CD4-positive, alpha-beta T cell (primary cell): ENCODE measurements at places on chromosomes 11 and 22.
A peak's percentile ranks its signal among the peaks of the same experiment; 100 is the strongest.

GRCh38 chr11:101915791-101916291, 481 bp downstream of the ANGPTL5 start:
- DNase-seq: no peak

GRCh38 chr11:104464691-104465090, 300.7 kb upstream of the PDGFD start:
- no peak for DNase-seq

DNA sequence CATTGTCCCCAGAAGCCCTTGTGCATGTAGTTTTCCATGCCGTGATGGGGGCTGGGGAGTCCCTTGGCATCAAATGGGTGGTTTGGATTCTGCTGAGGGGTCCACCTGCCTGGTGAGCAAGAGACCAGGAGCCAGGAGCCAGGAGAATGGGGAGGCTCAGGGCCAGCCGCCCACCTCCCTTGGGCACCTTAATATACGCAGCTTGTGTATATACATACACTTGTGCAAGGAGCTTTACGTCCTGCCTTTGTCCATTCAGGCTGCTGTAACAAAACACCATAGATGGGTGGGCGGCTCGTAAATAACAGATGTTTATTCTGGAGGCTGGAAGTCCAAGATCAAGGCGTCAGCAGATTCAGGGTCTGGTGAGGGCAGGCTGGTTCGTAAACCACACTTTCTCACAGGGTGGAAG, 62.5 kb downstream of the SMIM38 start:
- DNase-seq: no peak

GRCh38 chr22:45298934-45299505, 10.7 kb upstream of the FAM118A start:
- no peak for DNase-seq

DNA sequence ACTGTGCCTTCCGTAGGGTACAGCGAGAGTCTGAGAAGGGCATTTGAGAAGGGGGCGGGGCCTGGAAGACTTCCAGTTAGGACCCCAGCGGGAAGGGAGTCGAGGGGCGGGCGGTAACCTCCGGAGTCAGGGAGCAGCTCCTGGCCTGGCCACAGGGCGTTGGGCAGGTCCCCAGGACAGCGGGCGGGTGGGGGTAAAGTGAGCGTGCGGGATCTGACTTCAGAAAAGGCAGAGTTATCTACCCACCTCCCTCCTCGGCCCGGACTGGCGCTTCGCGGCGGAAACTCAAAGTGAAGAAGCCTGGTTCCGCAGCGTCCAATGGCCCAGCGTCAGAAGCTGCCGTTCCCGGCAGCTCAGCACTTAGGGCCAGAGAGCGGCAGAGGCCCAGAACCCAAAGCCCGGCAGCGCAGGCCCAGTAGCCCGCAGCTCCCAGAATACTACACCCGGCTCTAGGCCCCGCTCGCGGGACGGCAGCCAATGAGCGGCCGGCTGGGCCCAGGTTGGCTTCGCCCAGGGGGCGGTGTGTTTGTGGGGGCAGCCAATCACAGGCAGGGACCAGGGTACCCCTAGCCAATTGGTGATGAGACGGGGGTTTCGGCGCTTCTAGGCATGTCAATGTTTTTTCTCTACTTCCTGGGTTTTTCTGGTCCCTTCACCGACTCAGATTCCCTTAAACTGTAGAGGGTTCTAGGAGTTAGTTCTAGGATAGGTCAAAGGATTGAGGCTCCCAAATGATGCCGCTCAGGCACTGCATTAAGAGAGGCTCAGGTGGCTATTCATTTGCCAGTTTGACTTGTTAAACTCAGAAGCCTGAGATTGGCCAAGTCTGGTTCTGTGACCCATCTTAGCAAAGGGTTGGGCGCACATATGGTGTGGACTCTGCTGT, at the start of gene TRIM68:
TSS of gene TRIM68 (minus strand) at position 451 of the 886 bp plus-strand sequence. CDS start 2,727 bp downstream, outside the sequence.
- DNase-seq: peak; percentile 96

GRCh38 chr11:36141196-36141953, 147.8 kb downstream of the COMMD9 start:
- no peak for DNase-seq

GRCh38 chr11:56624661-56625110, 10.0 kb upstream of the OR5M1 start:
- DNase-seq: no peak

GRCh38 chr22:37502342-37503182, 16.4 kb upstream of the MFNG start:
- no peak for DNase-seq

DNA sequence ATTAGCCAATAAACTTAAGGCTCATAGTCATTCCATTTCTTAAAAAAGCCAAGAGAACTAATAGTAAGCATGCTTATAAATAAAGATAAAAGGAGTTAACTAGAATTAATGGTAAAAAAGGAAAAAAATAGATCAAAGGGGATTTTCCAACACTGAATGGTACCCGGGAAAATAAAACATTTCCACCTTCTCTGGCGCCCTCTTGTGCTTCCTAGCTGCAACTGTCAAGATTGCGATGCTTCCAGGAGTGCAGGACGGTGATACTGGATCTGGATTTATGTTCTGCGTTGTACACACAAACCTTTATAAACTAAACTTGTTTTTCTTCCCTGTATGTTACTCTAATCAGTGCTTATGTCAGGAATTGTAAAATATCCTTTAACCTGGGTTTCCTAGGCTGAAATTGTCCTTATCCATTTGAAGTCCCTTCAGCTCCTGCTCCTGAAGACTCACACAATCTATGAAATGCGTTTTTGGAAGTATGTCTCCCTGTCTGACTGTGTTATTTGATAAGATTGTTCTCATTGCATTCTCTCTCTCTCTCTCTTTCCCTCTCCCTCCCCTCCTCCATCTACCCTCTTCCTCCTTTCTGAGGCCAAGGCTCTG, 9.6 kb upstream of the HTATIP2 start:
- no peak for DNase-seq

GRCh38 chr11:69013009-69013951, at the start of gene MRGPRF:
TSS of gene MRGPRF (minus strand) at chr11:69013246. CDS start at chr11:69009901, 3,345 bp downstream.
- no peak for DNase-seq

- no peak for DNase-seq
Measured at GRCh38 chr11:11876458-11876857, 34.7 kb downstream of the USP47 start.

GRCh38 chr11:126561327-126561893, 205.9 kb downstream of the ST3GAL4 start:
- no peak for DNase-seq

GRCh38 chr11:32829680-32830412, at the start of gene PRRG4:
TSS of gene PRRG4 (plus strand) at chr11:32829927. CDS start at chr11:32830530, 603 bp downstream.
- peak; percentile 3 for DNase-seq

DNA sequence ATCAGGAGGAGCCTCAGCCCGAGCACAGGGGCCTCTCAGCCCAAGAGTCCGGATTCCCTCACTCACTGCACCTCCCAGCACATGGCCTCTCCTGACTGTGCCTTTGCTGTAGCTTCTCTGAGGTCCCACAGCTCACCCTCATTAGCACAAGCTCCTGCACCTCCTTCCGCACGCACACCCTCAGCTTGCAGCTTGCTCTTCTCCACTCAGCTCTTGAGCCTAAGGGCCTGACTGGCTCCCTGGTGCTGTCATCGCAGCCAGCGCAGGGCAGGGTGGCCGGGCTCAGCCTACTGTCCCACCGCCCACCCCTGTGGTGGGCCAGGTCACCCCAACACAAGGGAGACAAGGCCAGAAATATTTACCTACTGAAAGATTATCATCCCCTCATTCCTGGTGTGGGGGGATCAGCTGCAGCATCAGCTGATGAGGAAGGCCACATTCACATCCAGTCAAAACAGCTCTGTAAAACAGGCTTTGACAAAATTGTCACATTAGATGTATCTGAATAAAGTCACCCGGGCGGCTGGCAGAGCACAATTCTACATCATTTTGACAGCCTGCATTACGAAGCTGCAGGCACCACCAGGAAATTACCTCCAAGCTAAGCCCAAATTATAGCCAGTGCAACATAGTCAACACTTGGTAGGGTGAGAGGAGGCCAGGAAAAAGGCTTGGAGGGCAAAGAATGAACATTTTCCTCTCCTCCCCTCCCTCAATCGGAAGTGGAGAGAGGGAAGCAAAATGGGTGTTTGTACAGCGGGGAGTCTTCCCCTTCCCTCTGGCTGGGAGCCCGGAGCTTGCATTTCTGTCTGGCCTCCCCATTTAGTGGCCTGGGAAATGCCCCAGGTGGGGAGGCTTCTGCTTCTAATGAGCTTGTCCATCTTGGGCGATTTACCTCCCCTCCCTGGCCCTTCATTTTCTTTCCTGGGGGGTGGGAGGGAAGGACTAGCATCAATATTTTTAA, 29.5 kb upstream of the IGSF9B start:
- DNase-seq: no peak

DNA sequence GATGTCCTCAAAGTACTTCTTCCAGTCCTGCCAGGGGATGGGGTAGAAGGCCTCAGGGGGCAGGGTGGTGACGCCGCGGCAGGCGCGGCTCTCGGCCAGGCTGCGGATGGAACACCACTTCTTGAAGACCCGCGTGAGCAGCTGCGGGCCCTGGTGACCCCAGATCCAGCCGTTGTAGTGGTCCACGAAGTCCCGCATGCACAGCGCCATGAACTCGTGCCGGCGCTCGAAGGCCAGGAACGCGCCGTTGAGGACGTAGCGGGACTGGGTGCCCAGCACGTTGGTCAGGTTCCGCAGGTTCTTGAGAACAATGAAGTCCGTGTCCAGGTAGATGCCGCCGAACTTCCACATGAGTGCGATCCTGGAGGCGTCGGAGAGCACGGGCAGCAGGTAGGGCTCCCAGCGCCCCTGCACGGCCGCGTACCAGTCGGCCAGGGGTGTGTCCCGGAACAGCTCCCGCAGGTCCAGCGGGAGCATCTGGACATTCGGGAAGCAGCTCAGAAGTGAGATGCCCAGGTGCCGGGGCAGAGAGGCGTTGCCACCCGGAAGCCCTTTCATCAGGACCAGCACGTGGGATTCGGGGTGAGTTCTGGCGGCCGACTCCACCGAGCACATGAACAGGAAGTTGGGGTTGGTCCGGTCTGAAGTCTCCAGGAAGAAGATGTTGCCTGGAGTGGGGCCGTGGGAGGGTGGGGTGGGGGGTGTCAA, 27.5 kb downstream of the A4GALT start:
- DNase-seq: no peak

DNA sequence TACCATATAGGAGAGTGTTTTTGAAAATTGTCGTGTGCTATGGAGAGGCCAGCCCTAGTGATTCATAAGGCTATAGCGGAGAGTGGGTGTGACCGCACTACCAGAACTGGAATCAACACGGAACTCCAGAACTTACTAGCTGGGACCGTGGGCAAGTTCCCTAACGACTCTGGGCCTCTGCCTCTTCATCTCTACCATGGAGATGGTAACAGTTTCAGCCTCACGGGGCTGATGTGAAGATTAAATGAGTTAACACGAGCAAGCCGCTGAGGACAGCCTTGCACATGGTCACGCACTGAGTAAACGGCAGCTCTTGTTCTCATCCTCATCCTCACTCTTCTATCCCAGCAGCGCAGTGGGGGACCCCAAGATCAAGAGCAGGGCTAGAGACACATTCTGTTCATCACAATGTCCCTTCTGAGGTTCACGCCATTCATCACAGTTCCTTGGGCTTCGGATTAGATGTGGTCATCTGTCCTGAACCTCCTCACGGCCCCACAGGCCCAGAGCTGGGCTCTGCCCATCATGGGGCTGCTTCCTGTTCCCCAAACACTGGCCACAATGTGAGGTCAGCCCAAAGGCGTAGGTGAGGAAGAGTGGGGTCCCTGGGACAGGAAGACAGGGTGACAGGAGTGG, 47.2 kb upstream of the CD5 start:
- DNase-seq: peak; percentile 7

- no peak for DNase-seq
Measured at GRCh38 chr22:43796567-43796966, 15.5 kb downstream of the EFCAB6 start.

GRCh38 chr11:12792590-12792989, 118.4 kb downstream of the TEAD1 start:
- no peak for DNase-seq

DNA sequence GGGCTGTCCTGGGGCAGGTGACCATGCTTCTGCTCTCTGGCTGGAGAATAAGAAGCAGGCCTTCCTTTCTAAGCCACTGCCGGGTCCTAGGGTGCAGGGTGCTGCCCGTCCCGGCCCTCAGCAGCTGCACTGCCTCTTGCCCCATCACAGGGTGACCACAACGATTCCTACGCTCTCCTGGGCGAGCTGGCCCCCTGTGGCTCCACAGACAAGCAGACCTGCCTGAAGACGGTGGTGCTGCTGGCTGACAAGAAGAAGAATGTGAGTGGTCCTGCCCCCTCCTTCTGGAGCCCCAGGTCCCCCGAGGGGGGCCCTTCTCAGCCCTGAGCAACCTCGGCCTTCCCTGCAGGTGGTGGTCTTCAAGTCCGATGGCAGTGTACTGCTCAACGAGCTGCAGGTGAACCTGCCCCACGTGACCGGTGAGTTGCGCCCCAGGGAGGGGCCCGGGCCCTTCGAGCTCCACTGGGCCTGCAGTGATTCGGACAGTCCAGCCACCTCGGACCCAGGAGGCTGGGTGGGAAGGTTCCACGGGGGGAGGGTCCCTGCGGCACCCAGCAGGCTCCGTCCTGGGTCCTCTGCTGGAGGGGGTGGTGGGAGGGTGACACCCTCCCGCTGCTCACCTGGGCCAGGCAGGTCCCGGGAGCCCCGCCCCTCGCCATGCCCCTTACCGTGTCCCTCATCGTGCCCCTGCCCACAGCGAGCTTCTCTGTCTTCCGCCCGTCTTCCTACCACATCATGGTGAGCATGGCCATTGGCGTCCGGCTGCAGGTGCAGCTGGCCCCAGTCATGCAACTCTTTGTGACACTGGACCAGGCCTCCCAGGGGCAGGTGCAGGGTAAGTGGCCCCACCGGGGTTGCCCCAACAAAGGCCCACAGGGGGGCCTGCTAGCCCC, 8.3 kb downstream of the MUC2 start:
- no peak for DNase-seq

DNA sequence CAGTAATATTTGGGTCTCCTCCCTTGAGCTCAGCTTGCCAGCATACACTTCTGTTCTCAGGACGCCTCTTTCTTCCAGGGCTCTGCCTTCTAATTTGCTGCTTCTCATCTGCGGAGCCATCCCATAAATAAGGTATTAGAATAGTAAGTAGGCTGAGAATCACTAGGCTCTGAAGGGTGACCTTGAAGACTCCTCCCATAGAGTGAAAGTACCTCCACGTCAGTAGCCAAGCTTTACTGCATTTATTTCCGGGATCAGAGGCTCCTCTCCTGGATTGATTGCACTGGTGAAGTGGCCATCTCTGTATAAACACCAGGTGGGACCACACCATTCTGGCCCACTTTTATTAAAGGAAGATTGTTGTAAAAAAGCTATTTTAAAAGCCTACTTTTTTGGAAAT, 315.5 kb downstream of the FAT3 start:
- DNase-seq: no peak

DNA sequence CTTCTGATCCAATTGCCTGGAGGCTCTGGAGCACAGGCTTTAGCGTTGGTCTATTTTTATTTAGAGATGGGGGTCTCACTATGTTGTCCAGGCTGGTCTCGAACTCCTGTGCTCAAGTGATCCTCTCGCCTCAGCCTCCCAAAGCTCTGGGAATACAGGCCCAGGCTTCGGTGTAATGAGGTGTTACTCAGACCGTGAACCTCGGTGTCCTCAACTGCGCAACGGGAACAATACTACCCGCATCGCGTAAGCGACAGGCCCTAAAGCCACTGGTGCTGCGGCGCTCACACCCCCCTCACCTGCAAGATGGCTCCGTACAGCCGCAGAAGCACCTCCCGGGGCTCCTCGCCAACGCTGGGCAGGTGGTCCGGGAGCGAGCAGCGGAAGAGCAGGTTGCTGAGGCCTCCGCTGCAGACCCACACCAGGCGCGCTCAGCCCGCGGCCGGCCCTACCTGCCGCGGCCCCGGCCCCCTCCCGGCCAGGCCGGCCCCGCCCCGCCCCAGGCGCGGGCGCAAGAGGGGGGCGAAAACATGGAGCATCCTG, 628 bp downstream of the CHKB start:
- DNase-seq: peak; percentile 62
